ENCODE measurements at places on chromosomes 6 and 20.

DNA sequence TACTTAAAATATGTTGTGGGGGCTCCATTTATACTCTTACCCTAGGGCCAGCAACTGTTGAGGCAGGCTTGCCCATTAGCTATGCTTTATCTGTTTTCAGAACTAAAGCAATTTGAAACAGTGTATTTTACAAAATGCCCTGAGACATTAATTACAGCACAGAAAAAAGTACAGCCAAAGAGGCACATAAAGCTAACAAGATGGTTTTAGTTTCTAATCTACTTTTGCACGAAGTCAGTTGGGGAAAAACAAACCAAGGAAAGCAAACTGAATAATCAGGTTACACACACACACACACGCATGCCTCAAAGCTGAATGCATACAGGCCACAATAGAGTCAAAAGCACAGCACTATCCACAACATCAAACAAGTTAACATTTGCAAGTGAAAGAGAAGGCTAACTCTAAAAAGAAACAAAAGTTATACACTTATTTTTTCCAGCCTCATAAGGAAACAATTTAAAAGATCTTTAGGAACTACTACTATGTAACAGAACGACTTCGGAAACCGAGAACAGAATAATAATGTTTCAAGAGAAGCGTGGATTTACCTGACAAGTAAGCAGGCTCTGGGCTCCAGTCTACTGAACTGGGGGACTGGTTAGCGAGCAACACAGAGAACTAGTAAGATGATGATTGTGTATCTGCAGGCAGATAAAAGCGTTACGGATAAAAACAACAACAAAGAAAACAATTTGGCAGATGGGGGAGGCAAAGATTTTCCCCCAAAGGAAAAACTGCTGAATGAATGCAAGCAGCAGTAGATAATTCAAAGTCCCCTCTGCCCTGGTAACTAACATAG lies 1.7 kb downstream of the SYCP2 start:
- no peak for DNase-seq

DNA sequence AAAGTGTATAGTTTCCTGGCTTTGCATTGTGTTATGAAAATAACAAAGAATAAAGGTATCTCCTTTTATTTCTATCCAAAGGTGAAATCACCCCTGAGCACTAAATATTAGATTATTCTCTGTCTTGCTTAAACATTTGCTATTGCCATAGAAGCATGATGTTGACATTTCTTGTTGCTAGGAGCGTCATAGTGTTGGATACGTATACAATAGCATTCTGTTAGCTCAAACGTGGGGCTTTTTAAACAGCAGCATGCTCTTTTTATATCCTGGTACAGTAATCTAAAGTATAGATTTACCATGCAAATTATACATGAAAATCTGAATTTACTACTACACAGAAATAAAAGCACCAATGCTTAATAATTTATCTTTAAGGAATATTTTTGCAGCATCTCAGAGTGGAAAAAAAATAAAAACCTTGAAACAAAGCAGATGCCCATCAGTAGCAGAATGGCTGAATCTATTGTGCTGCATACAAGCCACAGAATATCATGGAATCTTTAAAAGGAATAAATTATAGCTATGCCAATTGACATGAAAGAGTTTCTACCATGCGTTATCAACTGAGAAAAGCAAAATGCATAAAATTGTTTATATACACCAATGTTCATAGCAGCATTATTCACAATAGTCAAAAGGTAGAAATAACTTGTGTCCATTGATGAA lies 9.6 kb upstream of the HSF2 start:
- DNase-seq, result no peak

- DNase-seq, result no peak
These were observed 7.8 kb downstream of the PAK5 start for GRCh38 chr20:9831032-9831431.

- peak; percentile 90 for DNase-seq
These were observed 3.3 kb downstream of the LRRC73 start for GRCh38 chr6:43506667-43507471.

DNA sequence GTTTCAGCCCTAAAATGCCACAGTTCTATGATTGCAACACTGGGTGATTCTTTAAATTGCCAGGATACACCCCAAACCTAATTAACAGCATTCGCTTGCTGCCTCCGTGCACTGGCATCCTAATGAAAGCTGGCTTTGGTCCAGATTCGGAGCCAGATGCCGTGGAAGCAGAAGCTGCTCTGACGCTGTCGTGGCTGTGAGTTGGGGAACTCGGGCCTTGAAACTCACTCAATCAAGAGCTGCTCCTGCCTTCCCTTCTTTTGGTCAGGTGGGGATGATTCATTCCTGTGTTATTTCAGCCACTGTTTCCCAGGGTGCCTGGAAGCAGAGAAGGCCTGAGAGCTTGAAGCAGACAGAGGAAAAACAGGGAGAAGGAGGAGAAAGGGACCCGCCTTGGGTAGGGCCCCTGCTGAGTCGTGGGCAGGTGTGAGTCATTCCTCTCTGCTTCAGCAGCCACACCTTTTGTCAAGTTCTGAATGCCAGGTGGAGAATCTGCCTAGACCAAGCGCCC lies 36.2 kb upstream of the DSP start:
- DNase-seq, result no peak

DNA sequence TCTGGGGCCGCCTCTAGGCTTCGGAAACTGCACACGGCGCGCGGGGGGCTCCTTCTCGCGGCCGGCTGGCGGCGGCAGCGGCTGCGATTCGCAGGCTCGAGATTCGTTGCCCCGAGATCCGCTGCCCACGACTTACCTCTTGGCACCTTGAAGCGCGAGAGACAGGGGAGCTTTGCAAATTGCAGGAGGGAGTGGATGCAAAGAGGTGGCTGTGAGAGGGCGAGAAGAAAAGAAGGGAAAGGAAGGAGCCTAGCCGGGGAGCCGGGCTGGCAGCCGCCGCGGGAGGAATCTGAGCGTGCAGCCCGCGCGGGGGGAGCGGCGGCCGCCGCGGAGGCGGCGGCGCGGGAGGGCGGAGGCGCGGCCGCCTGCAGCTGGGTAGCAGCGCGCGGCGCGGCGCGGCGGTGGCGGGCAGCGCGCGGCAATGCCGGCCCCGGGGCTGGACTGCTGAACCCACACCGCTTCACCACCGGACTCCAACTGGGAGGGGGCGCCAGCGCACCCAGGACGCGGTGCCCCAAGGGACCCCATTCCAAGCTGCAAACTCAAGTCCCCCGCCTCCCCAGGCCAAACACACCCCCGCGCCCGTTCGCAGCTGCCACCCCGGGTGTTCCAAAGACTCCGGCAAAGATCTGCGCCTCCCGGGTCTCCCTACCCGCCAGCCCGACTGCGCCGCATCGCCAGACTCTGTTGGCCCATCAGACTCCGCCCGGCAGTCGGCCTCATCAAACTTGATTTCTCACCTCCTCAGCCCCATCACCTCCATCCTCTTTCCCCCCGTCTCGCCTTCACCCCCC lies 44.2 kb upstream of the SUPT3H start:
- DNase-seq, result no peak

DNA sequence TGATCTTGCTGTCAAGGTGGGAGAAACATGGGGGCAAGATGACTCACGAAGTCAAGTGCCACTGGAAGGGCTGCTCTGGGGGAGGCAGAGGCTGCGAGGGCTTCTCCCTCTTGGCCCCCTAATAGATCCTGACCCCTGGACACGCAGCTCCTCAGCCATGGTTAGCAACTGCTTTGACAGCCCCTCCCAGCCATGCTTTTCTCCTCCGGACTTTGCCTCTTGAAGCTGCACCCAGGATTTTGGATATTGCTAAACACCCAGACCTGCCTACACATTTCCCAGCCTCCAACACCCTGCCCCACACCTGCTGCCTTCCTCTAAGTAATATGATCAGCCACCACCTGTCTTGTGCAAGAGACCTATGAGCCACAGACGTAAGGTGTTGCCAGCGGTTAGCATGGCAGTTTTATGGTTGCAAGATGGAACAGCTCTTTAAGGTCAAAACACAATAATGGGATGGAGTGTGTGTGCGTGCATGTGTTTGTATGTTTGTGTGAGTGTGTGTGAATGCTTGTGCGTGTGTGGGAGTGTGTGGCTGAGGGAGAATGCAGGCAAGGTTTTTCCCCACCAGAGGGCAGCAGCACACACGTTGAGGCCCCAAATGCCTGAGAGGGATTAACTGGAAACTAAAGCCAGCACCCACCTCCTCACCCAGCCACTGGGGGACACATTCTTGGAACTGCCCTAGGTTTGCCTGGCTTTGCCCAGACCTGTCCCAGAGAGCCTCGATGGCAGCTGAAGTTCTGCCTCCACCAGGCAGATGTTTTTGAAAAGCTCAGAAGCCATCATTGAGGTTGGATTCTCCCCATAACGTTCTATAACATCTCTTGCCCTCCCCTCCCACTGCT lies 2.5 kb downstream of the IP6K3 start:
- DNase-seq, result peak; percentile 73

- DNase-seq, result no peak
These were observed 36.3 kb upstream of the LRRC1 start for GRCh38 chr6:53758496-53758895.

- DNase-seq, result no peak
These were observed 645.5 kb downstream of the GRIK2 start for GRCh38 chr6:102038964-102039363.

- no peak for DNase-seq
These were observed 155.1 kb downstream of the EYA2 start for GRCh38 chr20:47049771-47050170.

DNA sequence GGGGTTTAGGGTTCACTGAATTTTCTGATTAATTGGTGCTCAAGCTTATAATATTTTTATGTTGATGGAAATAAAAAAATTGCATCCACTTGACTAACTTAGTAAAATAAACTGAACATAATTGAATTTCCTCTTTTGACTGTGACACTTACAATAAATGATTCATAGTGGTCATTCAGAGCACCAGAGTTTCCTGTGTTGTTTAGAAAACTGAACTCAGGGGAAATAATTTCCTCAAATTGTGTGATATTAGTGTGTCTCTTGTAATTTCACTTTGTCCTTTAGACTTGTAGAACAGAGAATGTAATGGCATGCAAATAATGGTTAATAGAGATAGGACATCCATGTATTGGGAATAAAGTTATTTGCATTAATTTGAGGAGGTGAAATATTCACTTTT lies 319.7 kb upstream of the MAN1A1 start:
- DNase-seq, result no peak

GRCh38 chr6:43843097-43843645 lies 73.2 kb downstream of the VEGFA start:
- DNase-seq, result no peak

- no peak for DNase-seq
These were observed 375.5 kb downstream of the PAX1 start for GRCh38 chr20:22080985-22081384.

GRCh38 chr6:81842254-81842653 lies 89.8 kb upstream of the TENT5A start:
- DNase-seq, result no peak

DNA sequence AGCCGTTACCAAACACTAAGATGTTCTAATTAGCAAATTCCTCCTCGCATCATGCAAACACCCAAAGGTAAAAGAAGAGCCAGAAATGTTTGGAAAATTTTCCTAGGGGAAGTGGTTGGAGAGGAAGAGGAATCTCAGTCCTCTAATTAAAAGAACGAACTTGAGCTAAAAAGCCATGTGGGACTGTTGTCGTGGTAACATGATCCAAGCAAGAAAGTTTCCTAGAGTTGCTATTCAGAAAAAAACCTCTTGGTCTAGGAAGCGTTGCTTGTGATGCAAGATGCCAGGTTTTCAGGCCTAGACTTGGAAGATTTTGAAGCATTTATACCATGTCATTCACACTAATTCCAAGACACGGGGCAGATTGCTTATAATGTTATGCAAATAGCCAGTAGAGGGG lies 106.8 kb upstream of the DOK5 start:
- DNase-seq, result no peak

- DNase-seq, result peak; percentile 72
These were observed 380.1 kb upstream of the SOX4 start for GRCh38 chr6:21213492-21213891.

GRCh38 chr6:164991573-164991972 lies 317.8 kb downstream of the C6orf118 start:
- DNase-seq, result no peak

DNA sequence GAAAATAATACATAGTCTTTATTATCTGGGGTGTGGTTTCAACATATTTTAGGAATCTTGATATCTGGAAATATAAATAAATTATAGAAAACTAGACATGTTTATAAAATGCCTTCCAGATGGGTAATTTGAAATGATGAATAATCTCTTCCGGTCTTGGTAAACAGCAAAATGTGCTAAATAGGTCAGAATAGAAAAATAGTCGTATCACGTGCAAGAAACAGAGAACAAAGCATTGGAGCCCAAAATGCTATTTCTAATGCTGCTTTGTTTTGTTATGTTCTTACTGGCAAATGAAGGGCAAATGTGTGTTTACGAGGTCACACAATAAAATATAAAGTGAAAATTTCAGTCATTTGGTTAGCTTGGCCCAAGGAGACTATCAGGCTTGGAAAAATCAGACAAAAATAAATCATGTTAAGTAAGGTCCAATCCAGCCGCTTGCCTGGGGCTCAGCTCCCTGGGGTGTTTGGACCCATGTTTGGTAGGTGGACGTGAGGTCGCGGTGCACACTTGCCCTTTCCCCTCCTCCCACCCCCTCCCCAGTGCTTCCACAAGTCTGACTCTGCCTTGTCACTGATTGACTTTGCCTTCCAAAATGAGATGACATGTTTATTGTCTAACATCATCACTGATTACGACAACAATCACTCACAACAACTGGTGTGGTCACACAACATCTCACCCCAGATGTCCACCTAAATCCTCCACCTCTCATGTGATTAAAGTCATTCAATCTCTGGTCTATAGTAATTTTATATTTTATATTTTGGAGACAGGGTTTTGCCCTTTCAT lies 56.0 kb downstream of the RIN2 start:
- DNase-seq, result no peak

- DNase-seq, result no peak
These were observed 40.7 kb downstream of the RGS17 start for GRCh38 chr6:153090241-153090930.

GRCh38 chr6:34328969-34329368 lies 63.5 kb downstream of the NUDT3 start:
- no peak for DNase-seq

GRCh38 chr6:85390105-85390728 lies 59.7 kb upstream of the NT5E start:
- DNase-seq, result no peak

- DNase-seq, result peak; percentile 56
These were observed 19.8 kb upstream of the LMBRD1 start for GRCh38 chr6:69816569-69816968.

GRCh38 chr6:11714116-11714797 lies 64.3 kb downstream of the ADTRP start:
- DNase-seq, result peak; percentile 79

GRCh38 chr6:38177882-38178583 lies 358.5 kb downstream of the ZFAND3 start:
- DNase-seq, result no peak

- no peak for DNase-seq
These were observed 13.6 kb downstream of the HEBP2 start for GRCh38 chr6:138417493-138418117.

DNA sequence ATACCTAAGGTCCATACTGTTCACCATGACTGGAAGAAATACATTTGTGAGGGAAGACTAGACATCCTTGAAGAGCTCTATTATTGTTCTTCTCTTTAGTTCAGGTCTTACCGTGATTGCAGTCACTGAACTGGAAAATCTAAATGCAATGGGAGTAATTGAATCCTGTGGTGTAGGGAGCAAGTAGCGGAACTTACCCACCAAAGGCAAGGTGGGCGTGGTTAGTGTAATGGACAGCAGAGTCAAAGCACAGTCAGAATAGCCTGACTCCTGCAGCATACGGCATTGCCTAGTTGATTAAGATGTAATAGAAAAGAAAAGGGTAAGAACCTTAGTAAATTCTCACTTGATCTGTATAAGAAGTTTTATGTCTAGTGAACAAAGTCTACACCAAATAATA lies 679.7 kb upstream of the EPHA7 start:
- DNase-seq, result no peak

GRCh38 chr20:51692806-51693400 lies 75.3 kb downstream of the ATP9A start:
- no peak for DNase-seq

- no peak for DNase-seq
These were observed 68.3 kb upstream of the TMEM244 start for GRCh38 chr6:129929433-129929832.
